ENCODE measurements at places on chromosomes 11 and 22. TPM values are rescaled to one million over a fixed set of nuclear protein-coding genes. Genes with fewer than 3 reads are reported as not detected.

GRCh38 chr11:111631666-111632039 lies 29.4 kb downstream of the SIK2 start:
- DNase-seq = no peak

- no peak for DNase-seq
Measured at GRCh38 chr11:9717719-9718118, 53.8 kb downstream of the SWAP70 start.

DNA sequence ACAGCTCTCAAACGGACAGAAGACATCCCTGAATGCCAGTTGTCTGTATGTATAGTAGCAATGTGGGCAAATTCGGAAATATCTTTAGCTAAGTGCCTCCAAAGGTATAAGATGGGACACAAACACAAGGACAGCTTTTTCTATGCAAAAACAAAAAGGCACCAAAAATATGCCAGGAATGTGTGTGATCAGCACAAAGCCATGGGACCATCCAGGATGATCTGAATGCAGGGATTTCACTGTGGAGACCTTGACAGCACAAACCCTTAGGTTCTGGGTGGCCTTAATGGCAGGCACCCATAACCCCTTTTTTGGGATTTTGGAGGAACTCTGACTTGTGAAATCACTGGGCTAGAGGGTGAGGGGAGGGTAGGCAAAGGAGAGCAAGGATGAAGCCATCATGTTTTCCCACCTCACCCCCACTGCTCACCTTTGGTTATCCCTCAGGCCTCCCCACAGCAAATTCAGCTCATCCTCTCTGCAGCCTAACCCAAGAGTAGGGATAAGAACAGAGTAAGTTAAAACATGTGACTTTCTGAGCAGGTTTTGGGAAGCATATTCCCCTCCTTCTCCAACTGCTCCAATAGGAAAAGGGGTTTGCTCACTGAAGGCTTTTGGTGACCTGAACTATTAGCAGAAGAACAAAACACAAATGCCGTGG lies 154.6 kb downstream of the SNX19 start:
- DNase-seq = no peak

- no peak for DNase-seq
Measured at GRCh38 chr11:36463781-36464180, 46.3 kb downstream of the TRAF6 start.

DNA sequence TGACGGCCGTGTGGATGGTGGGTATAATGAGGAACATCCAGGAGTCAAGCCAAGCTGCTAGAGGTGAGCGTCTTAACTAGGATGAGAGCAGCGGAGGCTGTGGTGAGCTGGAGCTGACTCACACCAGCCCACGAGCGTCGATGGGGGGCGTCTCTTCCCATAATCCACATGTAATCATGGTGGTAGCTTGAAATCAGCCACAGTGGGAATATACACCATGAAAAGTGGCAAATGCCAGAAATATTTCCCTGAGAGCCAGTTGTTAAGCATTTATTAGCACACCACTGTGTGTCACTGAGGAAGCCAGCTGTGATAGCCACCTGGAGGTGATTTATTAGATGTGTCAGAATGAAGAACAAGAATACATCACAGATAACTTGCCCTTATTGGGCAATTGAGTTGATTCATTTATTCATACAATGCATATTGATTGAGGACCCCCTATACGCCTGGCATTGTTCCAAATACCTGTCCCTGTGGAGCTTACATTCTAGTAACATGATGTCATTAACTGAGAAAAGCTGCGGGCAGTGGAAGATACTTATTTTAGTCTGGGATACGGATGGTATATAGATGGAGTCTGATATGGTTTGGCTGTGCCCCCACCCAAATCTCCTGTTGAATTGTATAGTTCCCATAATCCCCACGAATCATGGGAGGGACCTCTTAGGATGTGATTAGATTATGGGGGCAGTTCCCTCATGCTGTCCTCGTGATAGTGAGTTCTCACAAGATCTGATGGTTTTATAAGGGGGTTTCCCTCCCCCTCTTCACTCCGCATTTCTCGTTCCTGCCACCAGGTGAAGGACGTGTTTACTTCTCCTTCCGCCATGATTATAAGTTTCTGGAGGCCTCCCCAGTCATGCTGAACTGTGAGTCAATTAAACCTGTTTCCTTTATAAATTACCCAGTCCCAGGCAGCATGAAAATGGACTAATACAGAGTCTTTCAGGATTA lies 473.4 kb downstream of the METTL15 start:
- DNase-seq = no peak

GRCh38 chr11:61960532-61960931 lies 6.9 kb downstream of the FTH1 start:
- DNase-seq = no peak

DNA sequence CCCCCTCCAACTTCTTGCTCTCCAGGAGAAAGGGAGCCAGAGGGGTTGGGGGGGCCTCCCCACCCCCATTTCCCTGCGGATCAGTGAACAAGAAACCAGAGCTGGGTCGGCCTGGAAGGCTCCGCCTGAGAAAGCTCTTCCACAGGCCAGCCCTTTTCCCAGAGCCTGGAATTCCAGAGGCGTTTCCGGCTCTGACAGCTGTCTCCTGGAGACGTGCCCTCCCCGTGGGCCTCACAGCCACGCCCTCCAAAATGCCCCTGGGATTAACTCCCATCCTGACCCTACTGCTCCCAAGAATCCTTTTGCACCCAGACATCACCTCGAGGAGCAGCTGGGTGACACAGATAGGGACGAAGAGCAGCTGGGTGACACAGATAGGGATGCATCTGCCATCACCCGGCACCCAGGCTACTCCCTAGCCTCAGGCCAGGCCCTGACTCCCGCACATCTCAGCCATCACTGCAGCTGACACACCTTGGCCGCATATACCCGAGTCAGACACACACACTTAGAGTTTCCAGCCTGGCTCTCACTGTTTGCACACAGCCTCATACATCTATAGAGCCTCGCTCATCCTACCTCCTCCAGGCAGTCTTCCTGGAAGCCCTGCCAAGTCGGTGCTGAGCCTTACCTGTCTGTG lies 7.6 kb upstream of the CDC42EP1 start:
- DNase-seq = no peak

DNA sequence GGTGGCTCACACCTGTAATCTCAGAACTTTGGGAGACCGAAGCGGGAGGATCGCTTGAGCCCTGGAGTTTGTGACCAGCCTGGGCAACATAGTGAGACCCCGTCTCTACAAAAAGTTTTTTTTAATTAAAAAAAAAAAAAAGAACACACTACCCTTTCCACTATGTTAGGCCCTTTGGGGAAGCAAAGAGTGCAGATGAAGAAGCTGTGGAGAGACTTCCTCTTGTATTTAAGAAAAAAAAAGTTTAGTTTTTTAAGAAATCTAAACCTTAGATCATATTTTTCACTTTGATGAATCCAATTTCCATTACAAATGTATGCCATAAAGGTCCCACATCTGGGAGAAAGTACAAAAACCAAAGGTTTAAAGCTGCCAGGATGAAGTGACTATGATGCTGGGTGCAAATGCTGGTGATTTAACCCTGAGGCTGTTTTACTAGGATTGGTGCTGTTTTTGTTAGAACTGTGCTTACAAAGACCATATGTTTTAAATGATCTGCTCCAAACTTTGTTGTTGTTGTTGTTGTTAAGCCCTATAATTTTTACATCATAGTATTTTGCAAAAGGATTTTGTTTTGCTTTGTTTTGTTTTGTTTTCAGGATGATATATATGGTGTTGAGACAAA lies 28.9 kb upstream of the ACER3 start:
- no peak for DNase-seq

DNA sequence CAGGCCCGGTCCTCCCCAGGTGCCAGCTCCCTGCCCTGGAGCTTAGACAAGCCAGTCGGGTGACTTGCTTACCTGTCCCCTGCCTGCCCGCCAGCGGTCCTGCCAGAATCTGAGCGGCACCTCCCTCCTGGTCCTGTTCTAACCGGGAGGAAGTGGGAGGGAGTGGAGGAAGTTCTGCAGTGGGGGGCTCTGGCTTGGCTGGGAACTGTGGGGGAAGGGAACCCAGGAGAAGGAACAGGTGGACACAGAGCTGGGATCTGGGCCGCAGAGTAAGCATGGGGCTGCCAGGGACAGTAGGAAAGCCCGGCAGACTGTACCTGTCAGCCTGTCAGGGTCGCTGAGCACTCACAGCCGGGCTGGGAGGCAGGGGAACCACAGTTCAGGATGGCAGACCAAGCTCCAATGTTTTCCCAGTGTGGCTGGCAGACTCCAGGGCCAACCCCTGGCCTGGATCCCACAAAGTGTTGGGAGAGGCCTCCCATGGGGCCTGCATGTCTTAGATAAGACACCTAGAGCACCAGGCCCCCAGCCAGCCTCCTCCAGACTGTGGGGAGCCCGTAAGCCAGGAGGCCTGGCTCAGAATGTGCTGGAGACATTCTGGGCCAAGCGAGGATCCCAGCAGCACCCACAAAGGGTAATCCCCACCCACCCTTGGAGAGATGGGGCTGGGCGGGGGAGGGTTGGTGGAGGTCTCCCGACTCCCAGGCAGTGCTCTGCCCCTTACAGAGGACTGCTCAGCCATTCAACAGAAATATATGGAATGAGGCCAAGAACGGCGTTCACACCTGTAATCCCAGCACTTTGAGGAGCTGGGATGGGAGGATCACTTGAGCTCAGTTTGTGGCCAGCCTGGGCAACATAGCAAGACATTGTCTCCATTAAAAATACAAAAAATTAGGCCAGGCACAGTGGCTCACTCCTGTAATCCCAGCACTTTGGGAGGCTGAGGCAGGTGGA lies 2.3 kb downstream of the CYB5R3 start:
- no peak for DNase-seq

DNA sequence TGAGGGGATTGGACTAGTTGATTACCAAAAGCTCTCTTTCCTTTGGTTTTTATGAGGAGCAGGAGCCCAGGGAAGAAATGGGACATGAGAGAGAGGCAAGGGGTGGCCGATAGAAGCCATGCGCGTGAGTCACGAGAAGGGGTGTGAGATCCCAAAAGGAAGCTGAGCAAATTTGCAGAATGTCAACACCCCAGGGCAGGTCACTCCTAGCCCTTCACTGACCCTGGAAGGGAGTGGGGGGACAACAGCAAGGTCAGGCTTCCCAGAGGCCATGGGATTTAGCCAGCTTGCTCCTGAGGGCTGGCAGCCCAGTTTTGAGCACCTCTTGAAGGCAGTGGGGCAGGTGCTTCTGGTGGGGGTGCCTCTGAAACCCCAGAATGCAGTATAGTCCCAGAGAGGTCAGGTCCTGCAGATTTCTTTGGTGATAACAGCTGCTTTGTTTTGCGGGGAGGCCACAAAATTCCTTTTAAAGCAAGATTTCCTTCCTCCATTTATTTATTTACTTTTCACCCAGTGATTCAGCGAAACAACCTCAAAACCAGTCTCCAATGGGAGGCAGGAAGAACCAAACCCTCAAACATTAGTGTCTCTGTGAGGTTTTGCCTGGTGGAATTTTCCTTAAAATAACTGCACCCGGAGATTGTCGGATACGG lies 40.1 kb upstream of the TIMP3 start:
- no peak for DNase-seq

Gene CFAP300
- total RNA-seq = not detected

Gene OR4C6
- not detected for total RNA-seq

Gene TMEM191C
- total RNA-seq = 3.5 TPM

Gene YPEL4
- total RNA-seq = 11.8 TPM

Gene WBP2NL
- total RNA-seq = 3.5 TPM
